HFFc6 (cell line): ENCODE measurements at places on chromosomes 6 and 20. TPM values are rescaled to one million over a fixed set of nuclear protein-coding genes. Genes with fewer than 3 reads are reported as not detected.

COX4I2 gene
- total RNA-seq: not detected in 3 replicates

- peak; percentile 21 for DNase-seq
Measured at GRCh38 chr6:1029141-1029540, 282.8 kb upstream of the FOXQ1 start.

DNA sequence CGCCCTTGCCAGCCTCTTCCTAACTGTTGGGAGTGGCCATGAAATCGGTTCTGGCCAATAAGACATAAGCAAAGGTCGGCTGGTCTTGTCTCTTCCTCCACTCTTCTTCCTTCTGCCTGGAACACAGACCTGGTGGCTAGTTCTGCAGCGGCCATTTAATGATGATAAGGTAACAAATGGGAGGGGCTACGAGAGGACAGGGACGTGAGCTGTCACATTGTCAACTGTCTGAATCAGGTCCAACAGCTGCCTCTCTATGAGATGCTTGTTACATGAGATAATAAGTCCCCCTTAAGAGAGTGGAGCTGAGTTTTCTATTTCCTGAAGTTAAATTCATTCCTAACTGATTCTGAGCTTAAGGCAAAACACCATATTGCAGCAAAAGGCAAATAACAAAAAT lies 12.5 kb upstream of the TMEM242 start:
- DNase-seq: no peak

GGTLC1 gene
- not detected in 3 replicates for total RNA-seq

- peak; percentile 98 for DNase-seq
Measured at GRCh38 chr6:31814677-31815024, 432 bp downstream of the HSPA1L start.

C20orf144 gene
- 0.13 to 0.23 TPM (median 0.19 TPM) in 3 replicates for total RNA-seq

- DNase-seq: no peak
Measured at GRCh38 chr20:18011951-18012645, 43.3 kb downstream of the MGME1 start.

IL17A gene
- total RNA-seq: not detected in 3 replicates

GRCh38 chr6:19083801-19084200 lies 696.7 kb downstream of the RNF144B start:
- DNase-seq: no peak

GRCh38 chr20:47936612-47937011 lies 151.3 kb upstream of the SULF2 start:
- no peak for DNase-seq

RSPH4A gene
- 0.07 to 0.23 TPM (median 0.18 TPM) in 3 replicates for total RNA-seq

NKX2-4 gene
- not detected in 3 replicates for total RNA-seq

DNA sequence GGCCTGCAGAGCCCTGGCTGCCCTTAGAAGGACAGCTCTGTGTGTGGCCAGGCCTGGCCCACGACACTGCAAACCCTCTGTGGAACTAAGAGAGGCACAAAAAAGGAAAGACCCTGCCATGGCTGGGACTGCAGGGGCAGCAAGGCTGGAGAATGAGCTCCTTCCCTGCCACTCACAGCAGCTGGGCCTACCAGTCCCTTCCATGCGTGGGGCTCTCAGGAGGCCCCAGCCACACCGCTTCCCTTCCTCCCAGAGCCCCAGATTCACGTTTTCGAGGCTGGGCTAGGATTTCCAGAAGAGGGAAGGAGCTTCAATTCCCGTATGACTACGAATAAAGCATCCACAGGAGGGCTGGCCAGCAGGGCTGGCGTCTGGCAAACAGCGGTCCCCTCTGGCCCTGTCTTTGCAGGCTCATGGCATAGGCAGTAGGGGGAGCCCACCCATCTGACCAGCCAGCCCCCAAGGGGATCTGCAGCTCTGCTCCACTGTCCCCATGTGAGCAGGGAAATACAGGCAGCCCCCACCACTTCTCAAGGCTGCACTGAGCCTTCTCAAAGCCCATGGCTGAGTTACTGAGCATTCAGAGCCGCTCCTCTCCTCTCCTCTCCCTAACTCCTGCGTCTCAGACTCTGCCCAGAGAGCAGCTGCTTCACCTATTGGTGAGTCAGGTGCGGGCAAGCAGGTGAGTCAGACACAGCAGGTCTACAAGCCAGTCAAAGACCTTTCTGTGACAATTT lies 53.1 kb downstream of the NINL start:
- no peak for DNase-seq

DNA sequence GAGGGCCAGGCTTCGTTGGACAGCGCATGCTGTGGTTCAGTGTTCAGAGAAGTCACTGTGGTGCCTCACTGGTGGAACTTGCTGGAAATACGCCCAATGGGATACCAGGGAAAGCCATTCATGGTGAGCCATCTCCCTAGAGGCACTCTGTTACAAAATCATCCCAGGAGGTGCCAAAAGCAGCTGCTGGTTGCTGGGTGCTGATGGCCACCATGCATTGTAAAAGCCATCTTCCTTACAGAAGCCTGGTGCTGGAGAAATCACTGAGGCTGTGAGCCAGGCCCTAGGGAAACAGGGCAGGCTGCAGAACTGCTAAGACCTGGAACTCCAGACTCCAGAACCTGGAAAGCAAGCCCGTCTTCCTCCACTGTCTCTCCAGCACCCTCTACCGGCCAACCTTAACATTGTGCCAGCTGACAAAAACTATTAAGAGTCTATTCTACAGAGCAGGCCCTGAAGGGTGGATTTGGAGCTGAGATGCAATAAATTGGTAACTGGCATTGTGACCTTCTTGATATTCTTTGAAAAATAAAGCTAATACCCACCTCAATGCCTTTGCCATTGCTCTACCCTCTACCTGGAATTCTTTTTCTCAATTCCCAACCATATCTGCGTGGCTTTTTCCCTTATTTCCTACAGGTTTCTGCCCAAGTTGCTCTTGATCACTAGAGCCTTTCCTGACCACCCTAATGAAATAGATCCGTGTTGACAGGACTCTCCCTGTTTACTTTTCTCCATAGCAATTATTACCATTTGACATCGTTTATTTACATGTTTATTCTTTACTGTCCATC lies 18.5 kb downstream of the SNRPB start:
- DNase-seq: peak; percentile 73

FUT9 gene
- not detected in 3 replicates for total RNA-seq

MPIG6B gene
- total RNA-seq: not detected in 3 replicates

DNA sequence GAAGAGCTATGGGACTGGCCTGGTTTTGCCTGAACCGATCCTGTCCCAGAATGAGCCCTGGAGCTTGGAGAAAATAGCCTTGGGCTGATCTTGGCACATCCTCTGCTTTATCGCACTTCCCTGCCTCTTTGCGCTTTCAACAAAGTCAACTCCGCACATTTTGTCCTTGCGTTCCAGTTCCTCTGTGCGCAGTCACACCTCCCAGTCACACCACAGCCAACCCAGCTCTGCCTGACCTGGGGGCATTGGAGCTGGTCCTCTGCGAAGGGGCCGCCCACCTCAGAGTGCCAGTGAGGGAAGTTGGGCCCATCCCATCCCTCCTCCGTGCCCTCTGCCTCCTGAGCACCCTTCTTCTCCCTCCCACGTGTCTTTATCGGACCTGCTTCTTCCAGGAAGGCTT lies 16.9 kb upstream of the UQCC2 start:
- no peak for DNase-seq

DNA sequence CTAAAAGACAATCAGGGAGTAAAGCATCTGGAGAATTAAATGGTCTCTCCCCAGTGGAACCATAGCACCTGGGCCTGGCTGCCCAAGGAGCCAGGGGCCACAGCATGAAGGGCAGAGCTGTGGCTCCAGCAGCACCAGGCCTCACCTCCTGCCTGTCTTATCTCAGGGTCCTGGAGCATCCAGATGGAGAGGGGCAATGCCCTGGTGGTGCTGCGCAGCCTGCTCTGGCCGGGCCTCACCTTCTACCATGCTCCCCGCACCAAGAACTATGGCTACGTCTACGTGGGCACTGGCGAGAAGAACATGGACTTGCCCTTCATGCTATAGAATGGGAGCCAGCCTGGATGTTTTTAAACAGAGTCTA lies 17.0 kb downstream of the MRPS18A start:
- DNase-seq: no peak

GRCh38 chr6:139872665-139873064 lies 498.2 kb upstream of the CITED2 start:
- DNase-seq: no peak

- DNase-seq: peak; percentile 86
Measured at GRCh38 chr6:17392978-17393891, at the start of gene CAP2. Gene CAP2, plus strand, starts transcription at chr6:17393595. Its CDS starts 27,961 bp downstream, at chr6:17421556.

DNA sequence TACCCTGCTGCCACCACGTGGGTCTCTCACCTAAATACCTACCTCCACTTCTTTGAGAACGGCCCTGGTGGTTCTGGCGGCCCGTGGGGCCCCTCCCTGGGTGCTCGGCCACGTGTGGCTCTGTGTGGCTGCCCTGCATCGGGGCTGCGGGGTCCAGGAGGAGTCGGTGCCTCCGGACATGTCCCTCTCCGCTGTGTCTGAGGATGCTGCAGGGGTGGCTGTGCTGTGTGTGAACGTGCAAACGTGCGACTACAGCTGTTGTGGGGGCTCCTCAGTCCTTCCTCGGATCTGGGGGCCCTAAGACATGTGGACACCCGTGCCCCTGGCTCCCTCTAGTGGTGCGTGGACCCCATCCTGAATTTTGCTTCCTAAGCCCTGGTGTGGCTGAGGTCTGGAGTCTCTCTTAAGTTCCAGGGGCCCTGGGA lies 691.8 kb downstream of the QKI start:
- DNase-seq: no peak

GRCh38 chr6:166595061-166595780 lies 8.7 kb upstream of the RAMACL start:
- peak; percentile 87 for DNase-seq

GRCh38 chr6:136761227-136761922 lies 30.9 kb downstream of the MAP3K5 start:
- peak; percentile 12 for DNase-seq
